ENCODE measurements at places on chromosomes 4 and X.

GRCh38 chrX:71912156-71912555 is 1.5 kb downstream of the NHSL2 start:
- DNase-seq, result no peak

GRCh38 chrX:11558972-11559371 is 106.7 kb downstream of the ARHGAP6 start:
- DNase-seq, result peak; percentile 60

DNA sequence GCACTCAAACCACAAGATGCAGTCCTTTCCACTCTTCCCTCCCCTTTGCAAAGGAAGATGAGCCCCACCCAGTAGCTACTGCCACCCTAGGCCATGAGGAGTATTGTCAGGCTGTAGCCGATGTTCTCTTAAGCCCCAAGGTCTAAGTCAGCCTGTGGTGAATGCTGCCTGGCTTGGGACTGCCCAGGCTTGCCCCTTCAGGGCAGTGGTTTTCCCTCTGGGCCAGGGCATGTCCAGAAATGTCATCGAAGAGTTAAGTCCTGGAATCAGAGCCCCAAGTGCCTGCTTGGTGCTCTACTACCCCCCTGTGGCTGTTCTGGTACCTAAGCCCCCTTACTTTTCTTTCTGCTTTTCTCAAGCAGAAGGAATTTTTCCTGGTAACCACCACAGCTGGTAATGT is 11.8 kb upstream of the PGK1 start:
- DNase-seq, result peak; percentile 34

- no peak for DNase-seq
Observed at GRCh38 chr4:139144911-139145551, 32.0 kb downstream of the ELF2 start.

DNA sequence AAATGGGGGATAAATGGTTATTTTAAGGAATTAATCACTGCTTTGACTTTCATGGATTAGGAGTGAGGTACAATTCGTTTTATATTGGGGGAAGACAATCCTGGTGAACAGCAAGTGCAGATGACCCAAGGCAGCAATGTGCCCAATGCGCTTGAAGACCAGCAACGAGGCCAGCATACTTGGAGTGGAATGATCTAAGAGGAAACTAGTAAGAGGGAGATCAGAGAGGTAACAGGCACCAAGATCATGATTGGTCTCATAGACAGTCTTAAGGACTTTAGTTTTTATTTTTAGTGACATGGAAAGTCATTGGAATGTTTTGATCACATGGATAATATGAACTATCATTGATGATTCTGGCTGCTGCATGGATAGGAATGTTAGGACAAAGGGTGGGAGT is 90.6 kb downstream of the BMPR1B start:
- DNase-seq, result no peak

- DNase-seq, result peak; percentile 64
Observed at GRCh38 chr4:121070696-121071639, 1.4 kb downstream of the NDNF start.

DNA sequence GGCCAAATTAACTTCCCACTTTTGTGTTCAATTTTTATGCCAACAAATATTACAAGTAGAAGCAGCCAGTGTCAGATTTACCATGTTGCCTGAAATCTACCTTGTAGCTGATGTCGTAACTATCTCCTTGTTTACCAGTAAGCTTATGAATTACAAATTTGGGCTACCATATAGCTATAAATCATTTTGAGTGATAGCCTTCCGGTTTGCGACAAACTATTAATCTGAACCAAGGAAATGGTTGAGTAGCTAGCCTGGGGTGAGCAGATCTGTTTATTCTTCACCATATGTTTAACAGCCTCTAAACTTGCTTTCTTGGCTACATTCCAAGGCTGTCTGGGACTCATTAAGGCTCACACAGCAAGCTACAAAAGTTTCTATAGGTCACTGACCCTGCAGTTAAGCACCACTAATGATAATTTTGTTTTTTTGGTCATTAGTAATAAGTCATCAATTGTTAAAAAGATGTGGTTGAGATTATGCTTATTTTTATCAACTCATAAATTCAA is 218.7 kb upstream of the SPOCK3 start:
- no peak for DNase-seq

GRCh38 chr4:73005514-73005913 is 64.0 kb downstream of the COX18 start:
- DNase-seq, result no peak

- DNase-seq, result no peak
Observed at GRCh38 chrX:39984191-39984956, 113.4 kb downstream of the BCOR start.

GRCh38 chr4:124085561-124086180 is 626.9 kb downstream of the ANKRD50 start:
- no peak for DNase-seq

GRCh38 chrX:48021026-48021900 is 14.5 kb downstream of the SPACA5 start:
- peak; percentile 71 for DNase-seq

GRCh38 chrX:23857363-23857762 is 50.4 kb downstream of the APOO start:
- peak; percentile 50 for DNase-seq
